EL (cell line): ENCODE measurements at places on chromosomes 1 and 21.

DNA sequence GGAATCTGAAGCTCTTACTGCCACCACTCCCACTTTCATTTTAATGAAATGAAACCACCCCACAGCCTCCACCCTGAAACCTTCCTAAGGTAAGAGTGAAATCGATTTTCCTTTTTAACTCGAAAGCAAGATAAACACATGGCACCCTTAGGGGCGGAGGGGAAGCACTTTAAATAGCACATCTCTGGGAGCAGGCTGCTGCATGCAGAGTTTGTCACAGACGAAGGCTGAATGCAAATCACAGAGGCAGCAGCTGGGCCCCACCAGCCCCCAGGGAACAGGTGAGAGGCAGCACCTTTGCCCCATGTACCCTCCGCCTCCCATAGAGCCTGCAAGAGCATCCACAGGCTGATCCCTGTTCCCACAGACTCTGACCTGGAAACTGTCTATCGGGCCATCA lies 60.0 kb upstream of the GRIK3 start:
- no peak for DNase-seq

DNA sequence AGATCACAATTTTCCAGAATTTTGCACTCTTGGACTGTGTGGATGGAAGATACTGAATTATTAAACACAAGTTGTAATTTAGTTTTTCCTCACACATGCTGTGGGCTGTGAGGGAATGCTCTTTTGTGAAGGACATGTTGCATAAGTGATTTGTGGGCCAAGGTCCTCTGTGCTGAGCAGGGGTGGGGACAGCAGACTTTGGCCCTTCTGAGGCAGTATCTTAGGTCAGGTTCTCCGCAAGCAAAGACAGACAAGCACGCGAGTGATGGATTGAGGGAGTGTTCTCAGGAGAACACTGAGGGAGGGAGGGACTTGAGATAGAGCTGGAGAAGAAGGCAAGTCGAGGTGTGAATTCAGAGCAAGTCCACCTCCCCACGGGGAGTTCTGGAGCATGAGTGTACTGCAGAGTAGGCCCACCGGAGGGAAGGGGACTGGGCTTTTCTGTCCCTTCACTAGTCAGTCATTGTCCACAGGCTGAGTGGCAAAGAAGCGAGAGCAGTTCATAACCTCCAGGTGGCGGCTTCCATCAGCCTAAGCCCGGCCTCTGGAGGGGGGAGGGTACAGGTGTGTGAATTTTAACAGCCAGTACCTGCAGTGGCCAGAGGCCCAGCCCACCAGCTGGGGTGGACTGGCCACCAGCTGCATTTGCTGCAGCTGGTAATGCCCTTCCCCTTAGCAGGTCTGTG lies 19.1 kb upstream of the CD101 start:
- DNase-seq = no peak

DNA sequence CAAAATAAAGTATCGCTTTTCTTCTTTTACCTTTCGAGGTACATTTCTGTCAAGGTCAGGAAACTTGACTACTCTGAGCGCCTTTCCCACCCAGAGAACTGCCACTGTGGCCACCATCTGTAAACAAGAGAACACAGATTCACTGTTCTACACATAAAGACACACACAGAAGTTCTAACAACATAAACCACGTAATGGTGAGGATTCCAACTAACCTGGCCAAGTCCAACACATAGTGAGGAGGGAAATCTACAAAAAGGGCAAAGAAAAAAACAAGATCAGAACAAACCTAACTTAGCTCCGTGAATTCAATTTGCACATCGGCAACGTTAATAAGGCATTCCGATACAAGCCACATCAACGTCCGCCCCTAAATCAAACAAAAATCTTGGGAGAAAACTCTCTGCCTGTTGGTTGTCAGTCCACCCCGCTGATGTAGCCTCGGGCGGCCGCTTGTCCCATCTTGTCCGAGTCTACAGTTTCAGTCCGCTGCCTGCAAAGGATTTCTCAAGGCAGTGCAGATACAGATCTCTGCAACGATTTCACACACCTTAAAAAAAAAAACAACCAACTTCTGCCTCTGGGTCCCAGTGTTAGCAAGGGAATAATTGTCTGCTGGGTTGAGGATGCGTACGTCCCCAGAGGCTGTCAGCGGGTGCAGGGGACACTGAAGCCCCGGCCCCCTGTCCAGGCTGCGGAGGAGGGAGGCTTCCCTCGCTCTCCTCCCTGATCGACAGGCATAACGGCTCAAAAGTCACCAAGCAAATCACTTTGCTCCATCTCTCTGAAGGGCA lies 1.0 kb downstream of the SLC35D1 start:
- peak; percentile 65 for DNase-seq

- DNase-seq = peak; percentile 63
Observed at GRCh38 chr1:35049116-35049515, 17.4 kb upstream of the ZMYM6 start.

DNA sequence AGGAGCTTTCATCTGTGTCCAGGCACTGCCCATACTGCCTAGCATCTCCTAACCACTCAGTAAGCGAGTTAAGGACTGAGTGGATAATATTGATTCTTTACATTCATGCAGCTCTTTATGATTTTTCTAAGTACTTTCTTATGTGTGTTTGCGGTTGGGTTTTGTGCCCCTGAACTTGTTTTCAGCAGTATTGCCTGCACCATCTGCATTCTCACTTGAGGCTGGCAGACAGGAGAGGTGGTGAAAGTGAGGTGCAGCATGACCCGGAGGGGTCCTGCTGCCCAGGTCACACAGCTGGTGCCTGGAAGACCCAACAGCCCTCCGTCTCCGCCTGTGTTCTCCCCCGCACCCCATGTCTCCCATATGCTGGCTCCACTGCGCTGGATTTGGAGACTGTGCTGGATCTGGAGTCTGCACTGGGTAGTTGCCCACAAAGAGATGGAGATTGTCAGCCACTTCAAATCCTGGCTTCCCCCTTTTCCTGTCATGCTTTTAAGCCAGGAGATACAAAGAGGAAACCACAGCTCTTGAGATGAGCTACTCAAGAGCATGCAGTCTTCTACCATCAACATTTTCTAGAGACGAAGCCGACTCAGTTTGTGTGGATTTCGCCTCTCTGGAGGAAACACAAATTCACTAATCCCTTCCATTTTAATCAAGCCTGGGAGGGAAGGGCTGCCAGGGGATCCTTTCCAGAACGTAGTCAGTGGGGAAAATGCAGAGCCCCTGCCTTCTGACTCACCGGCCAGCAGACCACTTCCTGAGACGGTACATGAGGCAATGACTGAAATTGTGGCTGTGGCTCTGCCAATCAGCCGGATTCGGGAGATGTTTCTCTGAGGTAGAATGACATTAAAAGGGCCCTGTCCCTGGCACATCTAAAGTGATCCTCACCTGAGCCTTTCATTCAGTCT lies 71.7 kb upstream of the ANGPTL1 start:
- DNase-seq = peak; percentile 53

- DNase-seq = no peak
Observed at GRCh38 chr1:91440847-91441246, 36.2 kb upstream of the HFM1 start.

- DNase-seq = no peak
Observed at GRCh38 chr1:68015971-68016370, 34.5 kb downstream of the DIRAS3 start.

DNA sequence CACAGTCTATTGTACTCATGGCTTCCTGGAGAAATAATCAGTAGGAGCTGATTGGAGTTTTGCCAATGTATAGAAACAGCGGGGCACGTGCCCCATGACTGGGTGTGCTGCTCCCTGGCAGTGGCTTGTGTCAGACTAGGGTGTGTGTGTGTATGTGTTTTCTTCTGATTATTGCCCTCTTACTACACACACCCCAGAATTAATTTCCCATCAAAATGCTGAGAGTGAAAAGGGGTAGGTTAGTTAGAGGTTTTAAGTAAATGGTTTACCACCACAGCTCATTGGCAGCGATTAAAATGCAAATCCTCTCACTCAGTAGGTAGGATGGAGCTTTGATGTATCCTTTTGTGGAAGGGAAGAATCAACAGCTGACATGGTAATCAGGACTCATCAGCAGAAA lies 29.9 kb downstream of the HHAT start:
- no peak for DNase-seq

GRCh38 chr1:13911697-13912619 lies 212.0 kb downstream of the PRDM2 start:
- no peak for DNase-seq

GRCh38 chr1:5748286-5749225 lies 243.7 kb downstream of the NPHP4 start:
- DNase-seq = no peak

GRCh38 chr1:191086910-191087309 lies 609.2 kb upstream of the BRINP3 start:
- DNase-seq = no peak

DNA sequence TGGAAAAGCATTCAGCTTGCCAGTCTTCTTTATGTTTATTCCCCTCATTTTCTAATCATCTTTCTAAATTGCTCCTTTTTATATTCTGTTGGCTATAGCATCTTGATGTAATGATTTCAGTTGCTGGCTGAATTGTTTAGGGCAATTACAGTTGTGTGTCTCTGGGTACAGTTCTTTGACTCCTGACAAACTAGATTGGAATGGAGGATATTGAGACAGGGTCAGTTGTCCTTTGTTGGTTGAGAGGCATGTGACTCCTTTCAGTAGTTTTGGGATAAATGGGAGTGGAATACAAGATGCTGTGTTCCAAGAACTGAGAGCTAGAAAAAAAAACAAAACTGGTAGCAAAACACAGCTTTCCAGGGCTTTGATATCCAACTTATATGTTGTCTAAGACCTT lies 1.5 kb downstream of the CENPF start:
- DNase-seq = peak; percentile 68

GRCh38 chr1:191261111-191261510 lies 783.4 kb upstream of the BRINP3 start:
- DNase-seq = no peak

DNA sequence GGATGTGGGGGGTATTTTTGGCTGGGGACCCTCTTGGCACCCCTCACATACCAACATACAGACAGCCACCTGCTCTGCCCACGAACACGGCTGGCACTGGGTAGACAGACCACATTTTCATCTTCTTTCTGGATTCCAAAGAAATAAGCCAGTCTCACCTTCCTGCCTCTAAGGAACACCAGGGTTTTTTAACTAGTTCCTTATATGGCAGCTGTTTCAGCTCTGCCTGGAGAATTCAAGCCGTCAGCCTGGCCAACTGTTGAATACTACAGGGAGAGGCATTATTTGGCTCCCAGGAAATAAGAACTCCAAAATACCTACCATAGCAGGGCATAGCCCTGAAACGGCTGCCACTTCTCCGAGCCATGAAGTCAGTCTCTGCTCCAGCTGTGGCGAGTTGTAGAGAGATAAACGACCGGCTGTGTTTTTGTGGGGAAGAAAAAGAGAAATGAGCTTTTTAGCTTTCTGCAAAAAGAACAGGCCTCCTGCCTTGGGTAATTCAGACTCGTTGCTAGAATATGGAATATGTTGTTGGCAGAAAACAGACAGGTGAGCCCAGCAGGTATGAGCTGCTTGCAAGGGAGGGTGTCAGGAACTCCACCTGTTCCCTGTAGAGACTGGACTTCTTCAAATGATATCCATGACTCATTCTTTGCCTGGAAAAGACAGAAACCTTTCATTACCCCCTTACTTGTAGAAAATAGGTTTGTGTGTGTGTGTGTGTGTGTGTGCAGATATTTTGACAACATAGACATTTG lies 51.8 kb downstream of the MT1HL1 start:
- DNase-seq = no peak

- no peak for DNase-seq
Observed at GRCh38 chr1:204483791-204484190, 10.8 kb downstream of the PIK3C2B start.

DNA sequence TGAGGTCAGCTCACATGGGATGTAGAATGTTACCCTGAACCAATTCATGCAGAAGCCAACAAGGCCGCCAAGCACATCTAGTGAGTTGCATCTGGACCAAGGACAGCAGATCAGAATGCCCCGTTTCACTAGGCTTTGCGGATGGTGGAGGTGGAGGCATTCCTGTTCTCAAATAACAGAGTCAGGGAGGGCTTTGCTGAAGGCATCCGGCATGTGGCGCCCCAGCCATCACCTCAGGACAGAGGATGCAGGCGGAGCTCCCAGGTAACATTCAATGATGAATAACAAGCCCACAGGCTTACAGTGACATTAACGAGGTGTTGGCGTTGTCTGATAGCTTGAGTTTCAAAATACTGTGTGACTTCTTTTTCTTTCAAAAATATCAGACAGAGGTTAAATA lies 476.2 kb downstream of the CAMTA1 start:
- no peak for DNase-seq

DNA sequence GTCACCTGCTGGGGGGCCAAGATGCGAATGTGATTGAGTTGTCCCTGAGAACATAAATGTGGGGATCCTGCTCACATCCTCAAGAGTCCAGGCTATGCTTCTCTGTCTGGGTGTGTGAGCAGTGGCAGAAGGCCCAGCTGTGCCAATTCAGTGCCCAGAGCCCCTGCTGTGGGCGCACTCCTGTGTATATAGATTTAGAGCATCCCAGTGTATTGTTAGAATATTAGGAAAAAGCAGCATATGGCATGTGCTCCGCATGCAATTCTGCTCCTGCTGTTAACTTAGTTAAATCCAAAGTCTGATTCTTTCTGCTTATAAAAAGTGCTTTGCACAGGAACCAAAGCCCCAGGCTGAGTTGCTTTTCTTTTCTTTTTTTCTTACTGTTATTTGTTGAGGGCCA lies 37.8 kb downstream of the FAM78B start:
- no peak for DNase-seq

GRCh38 chr1:81574408-81574807 lies 226.3 kb upstream of the ADGRL2 start:
- DNase-seq = no peak

- peak; percentile 23 for DNase-seq
Observed at GRCh38 chr1:173052681-173053196, 2.0 kb upstream of the TNFSF18 start.

GRCh38 chr1:66433611-66434010 lies 100.3 kb upstream of the SGIP1 start:
- no peak for DNase-seq

GRCh38 chr21:38326899-38327298 lies 70.1 kb downstream of the KCNJ15 start:
- DNase-seq = no peak

DNA sequence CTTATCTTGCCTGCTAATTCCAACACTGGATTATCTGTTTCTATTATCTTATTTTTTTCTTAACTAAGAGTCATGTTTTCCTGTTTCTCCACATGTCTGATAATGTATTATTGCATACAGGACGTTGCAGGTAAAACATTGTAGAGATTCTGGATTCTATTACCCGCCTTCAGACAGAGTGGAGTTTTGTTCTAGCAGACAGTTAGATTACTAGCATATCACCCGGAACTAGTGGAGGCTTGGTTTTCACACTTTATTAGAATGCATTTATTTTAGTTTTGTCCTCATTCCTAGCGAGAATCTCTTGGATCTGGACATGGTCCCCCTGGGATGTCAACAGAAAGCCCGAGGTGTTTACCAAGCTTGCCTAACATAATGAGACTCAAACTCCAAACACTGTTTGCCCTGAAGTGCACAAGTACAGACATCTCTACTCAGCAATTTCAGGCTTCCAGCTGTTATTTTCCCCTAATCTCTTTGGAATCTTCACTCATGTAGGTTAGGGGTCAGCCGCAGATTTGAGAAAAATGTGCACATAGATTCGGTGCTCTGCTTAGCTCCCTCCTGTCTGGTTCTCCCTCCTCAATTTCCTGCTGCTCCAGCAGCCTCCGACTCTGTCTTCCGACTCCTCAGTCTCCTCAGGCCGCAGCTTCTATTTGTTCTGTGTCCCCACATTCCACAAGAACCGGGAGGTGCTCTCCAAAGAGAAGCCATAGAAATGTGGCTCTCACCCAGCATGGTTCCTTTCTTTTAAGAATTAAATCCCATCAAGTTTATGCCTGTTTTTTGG lies 36.8 kb upstream of the PTPRF start:
- DNase-seq = peak; percentile 63
